AG10803 (cell line): ENCODE measurements at places on chromosomes 4 and X.
A peak's percentile ranks its signal among the peaks of the same experiment; 100 is the strongest.

GRCh38 chr4:52718123-52718522, 33.1 kb downstream of the ERVMER34-1 start:
- no peak for DNase-seq

- DNase-seq, result no peak
Observed at GRCh38 chr4:138297743-138298405, 55.7 kb upstream of the SLC7A11 start.

- DNase-seq, result peak; percentile 70
Observed at GRCh38 chr4:20617678-20618396, 82.4 kb upstream of the PACRGL start.

DNA sequence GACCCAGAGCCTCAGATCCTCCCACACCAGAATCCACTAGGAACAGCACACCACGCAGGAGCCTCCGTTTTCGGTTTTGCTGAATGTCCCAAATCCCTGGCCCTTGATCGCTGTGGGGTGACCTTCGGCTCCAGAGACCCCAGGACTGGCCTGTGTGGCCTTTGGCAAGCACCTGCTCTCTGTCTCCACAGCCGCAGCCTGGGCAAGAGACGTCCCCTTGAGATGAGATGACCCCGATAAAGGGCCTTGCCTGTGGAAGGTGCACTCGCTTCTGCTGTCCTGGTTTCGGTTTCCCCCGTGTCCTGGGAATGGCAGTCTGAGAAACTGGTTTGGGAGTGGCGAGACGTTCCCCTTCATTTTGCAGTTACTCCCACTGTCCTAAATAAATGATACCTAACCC, 9.6 kb downstream of the PSAPL1 start:
- no peak for DNase-seq

DNA sequence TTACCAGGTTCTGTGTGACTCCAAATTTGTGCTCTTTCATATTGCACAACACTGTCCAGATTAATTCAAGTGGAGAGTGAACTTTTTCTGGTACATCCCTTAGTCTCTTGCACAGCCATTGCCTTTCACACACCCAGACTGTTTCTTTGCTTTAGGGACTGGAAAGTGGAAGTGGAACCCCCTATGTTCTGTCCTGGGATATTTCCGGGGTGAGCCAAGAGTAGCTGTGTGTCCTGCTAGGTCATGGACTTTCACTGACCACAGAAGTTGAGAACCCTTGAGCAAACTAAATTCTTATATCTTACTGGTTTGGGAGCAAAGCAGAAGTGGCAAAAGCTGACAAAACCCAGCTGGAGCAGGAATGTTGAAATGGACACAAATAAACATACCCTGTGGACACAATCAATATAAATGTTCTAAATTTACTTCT, 10.3 kb upstream of the VSIG4 start:
- DNase-seq, result no peak

DNA sequence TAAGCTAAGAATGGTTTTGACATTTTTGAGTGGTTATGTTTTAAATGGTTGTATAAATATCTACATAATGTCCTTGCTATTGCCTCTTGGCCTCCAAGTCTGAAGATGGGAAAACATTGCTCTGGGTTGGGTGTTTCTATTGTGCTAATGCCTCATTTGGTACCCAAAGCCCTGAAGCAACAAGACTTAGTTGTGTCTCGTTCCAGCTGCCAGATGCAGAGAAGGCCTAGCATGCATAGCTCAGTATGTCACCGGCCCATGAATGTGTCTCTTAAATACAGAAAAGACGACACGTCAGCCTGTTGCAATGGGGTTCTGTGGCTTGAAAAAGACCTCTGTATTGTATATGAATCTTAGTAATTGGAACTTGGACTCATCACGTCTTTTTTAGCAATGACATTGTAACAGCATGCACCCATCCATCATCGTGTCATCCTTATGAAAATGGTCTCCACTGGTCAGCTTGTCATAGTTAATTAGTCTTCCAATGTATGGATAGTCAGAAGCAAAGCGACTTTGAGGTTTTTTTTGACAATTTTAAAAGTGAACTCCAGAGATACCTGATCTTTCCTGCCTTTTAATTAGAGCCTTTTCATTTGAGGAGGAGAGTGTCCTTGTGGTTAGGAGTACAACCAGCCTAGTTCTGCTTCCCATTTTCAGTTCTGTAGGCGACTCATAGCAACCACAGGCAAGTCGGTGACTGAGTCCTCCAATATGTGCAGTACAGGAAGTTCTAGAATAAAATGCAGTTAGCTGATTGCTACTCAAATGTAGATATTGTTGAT, 126.4 kb upstream of the GATB start:
- peak; percentile 31 for DNase-seq

GRCh38 chrX:28586981-28587551, at the start of gene IL1RAPL1:
Gene IL1RAPL1 (plus strand): TSS chrX:28587446.
- peak; percentile 12 for DNase-seq

GRCh38 chr4:100414016-100414790, 103.6 kb downstream of the EMCN start:
- DNase-seq, result peak; percentile 17

- no peak for DNase-seq
Observed at GRCh38 chrX:10433296-10433965, 187.0 kb downstream of the MID1 start.

- no peak for DNase-seq
Observed at GRCh38 chr4:143587703-143588102, 74.2 kb downstream of the SMARCA5 start.

GRCh38 chr4:117983541-117984365, 50.5 kb upstream of the NDST3 start:
- DNase-seq, result no peak

GRCh38 chr4:98687876-98688275, 29.5 kb upstream of the TSPAN5 start:
- DNase-seq, result peak; percentile 47

DNA sequence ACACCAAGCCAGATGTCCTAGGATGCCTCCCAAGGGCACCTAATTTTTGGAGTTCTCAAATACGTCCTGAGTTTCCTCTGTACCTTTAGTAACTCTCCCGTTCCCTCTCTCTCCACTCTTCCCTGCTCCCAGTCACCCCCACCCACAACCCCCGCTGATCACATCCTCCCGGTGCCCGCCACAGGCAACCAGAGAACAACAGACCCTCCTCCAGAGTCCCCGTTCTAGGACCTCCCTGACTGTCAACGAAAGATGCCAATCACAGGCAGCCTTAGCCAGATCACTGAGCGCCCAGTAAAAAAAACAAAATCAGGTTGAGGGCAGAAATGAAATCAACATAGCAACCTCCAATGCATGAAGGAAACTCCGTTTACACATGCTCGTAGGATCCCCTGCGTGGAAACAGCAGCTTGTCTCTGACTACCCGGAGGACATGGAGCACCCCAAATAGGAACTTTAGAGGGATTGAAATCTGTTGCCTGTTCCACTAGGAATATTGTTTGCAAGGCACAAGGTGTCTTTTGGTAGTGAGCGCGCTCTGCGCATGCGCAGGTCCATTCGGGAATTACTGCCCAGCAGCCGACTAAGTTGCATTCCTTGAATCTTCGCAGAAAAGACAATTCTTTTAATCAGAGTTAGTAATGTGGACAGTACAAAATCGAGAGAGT, at the start of gene GABRB1:
TSS of gene GABRB1 (plus strand) at position 557 of the 668 bp plus-strand sequence.
- peak; percentile 11 for DNase-seq

DNA sequence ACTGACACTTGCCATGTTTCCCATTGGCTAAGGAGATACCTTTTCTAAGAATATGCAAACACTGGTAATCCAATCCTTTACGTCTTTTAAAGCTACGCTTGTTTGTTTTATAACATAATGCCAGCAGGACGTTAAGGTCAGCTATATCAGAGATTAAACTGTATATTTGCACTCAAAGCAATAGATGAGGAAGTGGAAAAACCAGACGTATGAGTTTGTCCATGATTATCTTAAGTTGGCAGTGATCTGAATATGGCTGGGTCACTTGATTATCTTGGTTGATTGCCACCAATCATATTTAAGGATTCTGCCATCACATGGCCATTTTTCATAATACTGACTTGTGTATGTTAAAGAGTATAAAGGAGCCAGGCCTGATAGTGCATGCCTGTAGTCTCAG, 19.4 kb downstream of the TMSB4X start:
- no peak for DNase-seq

- peak; percentile 11 for DNase-seq
Observed at GRCh38 chr4:121951521-121952110, at the start of gene TRPC3. Gene TRPC3 (minus strand): TSS chr4:121952060. CDS start chr4:121951680, 380 bp downstream.
